ENCODE measurements at places on chromosomes 1 and 21.

DNA sequence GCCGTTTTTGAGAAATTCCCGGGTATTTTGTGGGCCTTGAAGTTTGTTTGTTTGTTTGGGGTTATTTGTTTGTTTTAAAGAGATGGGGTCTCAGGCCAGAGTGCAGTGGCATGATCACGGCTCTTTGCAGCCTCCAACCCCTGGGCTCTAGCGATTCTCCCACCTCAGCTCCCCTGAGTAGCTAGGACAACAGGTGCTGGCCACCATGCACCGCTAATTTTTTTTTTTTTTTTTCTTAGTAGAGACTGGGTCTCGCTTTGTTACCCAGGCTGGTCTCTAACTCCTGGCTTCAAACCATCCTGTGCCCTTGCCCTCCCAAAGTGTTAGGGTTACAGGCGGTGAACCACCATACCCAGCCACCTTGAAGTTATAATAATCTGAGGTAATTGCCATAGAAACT lies 2.0 kb downstream of the CHTOP start:
- DNase-seq = no peak

DNA sequence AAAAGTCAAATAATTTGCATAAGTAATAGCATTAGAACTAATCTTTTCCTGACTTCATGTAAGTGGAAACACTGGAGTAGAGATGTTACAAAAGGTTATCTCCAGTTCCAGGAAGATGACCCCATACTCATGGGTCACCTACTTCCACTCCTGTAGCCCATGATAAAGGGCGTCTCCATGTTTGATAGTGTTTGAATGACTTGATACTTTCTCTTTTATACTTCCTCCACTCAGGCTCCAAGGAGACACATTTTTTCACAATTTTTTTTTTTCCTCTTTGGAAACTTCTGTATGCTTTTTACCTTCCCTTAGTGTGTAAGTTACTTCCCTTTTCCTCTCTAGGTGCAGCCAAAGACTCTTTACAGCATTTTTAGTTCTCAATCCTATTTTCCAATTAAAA lies 382.1 kb upstream of the B3GALT2 start:
- no peak for DNase-seq

DNA sequence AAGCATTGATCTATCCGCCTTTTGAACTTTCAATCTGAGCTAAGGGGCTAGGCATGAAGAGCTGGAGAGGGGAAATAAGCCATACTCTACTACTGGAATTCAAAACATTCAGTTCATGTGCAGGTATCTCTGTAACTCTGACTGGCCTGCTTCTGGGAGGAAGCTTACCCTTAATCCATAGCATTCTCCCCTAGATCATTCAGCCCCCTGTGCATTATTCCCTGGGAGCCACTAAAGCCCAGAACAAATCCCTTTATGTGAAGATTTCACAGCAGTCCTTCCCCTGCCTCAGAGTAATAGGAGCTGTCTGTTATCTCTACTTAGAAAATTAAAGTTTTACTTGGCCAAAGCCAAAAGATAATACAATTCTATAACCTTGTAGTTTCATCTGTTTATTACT lies 300.7 kb downstream of the SEC16B start:
- no peak for DNase-seq

DNA sequence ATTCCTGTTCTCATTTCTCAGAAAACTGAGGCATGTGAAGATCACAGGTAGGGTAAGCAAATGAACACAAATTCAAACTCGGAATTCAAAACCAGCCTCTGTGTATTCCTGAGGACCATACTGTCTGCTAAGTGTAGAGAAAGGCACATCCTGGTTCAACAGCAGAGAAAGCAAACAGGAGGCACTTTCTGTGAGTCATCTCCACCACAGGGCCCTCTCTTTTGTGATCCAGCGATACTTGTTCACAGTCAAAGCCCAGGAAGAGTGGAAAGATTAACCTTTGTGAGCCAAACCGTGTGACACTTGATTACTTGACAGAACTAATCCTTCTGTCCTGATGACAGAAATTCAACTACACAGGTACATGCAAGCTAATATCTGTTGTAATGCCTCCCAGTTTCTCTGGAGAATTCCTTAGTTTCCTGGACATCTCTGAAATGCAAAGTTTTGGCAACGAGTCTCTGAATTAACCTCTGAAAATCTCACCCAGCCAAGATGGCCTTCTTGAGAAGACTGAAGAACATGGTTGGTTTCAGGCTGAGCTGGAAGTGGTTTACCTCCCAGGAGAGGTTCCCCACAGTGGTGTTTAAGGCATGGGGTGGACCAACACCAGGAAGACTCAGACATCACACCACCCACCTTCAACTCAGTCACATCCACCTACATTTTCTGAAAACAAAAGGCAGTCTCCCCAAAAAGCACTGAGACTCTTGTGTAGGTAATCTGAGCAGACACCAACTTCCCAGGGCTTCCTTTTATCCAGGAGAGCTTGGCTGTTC lies 98.2 kb upstream of the ERG start:
- DNase-seq = no peak

DNA sequence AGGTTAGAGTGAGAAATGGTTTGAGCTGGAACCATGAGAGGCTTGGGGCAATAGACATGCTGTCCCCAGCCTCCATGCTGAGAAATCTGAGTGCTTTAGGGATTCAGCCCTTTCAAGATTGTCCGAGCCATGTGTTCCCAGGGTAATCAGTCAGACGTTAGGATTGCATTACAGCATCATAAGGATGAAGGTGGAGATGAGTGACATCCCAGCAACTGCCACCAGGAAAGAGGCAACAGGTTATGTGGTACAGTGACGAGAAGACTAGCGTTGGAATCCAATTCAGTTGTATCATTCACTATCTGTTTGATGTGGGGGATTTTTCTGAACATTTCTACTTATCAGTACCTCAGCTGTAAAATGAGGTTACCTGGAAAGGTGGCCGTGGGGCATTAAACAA lies 1.7 kb downstream of the CAMK1G start:
- DNase-seq = no peak

DNA sequence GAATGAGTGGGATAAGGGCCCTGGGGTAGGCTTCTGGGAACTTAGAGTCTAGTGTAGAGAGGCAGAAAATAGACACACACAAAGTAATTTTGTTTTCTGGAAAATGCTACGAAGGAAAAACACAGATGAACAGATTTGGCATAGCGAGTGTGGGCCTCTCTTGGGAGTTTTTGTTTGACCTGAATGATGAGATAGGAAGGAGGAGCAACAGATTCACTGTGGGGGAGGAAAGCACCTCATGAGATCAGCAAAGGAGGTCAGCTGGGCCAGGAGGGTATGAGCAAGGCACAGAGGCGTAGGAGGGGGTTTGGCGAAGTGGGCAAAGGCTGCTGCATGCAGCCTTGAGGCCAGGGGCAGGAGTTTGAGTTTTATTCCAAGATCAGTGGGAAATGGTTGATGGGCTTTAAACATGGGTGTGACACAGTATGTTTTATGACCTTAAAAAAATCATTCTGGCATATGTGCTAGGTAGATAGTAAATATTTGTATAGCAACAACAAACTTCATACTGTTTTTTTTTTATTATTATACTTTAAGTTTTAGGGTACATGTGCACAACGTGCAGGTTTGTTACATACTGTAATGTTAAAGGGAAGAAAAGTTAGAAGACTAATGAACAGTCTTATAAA lies 57.9 kb downstream of the FGGY start:
- DNase-seq = no peak

- DNase-seq = no peak
Measured at GRCh38 chr1:5688081-5689077, 303.8 kb downstream of the NPHP4 start.

- DNase-seq = no peak
Measured at GRCh38 chr1:167983797-167984420, 47.0 kb upstream of the MPC2 start.

DNA sequence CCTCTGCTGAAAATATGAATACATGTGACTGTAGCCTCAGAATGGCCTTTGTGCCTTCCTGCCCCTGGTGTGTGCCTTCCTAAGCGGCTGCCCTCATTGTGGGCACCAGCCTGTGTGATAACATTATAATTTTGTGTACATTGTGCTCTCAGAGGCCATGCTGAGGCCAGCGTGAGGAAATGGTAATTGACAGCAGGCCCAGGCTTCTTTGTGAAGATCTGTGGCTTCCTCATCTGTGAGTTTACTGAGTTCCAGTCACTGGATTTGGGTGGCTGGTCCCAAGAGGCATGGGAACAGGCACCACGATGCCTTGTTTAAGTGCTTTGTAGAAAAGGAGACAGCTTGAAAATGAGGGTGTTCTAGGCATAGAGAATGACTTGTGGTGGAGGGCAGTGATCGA lies 389.3 kb downstream of the OMA1 start:
- DNase-seq = no peak

DNA sequence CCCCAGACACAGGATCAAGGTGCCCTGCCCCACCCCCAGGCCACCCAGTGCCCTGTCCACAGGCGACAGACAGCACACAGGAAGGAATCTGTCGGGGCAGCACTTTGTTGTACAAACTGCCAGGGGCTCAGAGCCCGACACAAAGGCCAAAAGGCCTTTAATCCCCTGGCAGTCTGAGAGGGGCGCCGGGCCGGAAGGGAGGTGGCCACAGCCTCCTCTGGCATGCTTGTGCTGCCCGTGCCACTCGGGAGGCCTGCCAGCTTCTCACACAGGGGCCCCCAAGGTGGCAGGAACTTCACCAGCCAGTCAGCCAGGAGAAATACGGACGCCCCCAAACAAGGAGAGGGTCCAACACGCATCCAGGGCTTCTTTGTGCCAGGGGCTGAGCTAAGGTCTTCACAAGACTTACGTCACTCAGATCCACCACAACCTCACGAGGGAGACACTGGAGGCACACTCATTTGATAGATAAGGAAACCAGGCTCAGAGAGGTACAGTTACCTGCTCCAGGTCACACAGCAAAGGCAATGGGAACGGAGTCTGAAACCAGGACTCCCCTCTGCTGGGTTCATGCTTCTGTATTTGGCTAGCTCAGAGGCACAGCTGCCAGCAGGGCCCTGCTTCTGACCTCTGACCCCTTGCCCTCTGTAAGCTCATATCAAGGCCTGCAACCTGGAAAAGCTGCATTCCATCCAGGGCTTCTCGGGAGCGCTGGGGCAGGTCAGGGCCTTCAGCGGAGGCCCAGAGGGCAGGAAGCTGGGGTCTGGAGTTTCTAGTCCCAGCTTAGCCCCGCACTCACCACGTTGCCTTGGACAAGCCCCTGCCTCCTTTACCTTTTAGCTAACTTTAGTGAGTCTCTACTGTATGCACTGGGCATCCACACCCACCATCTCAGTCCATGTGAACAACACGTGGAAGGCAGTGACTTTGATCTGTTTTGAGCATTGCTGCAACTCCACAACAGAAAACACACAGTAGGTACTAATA lies 34.8 kb downstream of the HSPG2 start:
- no peak for DNase-seq

GRCh38 chr1:115192200-115192767 lies 103.0 kb upstream of the TSPAN2 start:
- DNase-seq = no peak

GRCh38 chr1:241208910-241209379 lies 148.1 kb downstream of the RGS7 start:
- no peak for DNase-seq

DNA sequence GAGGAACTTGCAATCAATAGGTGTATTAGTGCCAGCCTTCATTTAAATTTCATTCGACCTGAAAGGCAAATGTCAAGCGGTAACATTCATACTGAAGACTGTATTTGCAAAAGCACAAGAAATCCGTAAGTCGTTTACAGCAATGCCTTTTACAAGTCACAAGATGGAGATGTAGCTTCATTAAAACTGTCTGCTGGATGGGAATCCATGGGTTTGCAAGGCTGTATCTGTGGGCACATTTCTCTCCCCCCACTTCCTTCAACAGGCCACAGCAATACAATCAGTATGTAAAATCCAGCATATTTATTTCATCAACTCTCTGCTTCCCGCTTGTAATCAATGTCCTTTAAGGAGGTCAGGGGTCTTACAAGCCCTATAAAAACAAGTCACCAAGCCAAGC lies 147.1 kb downstream of the SLC45A1 start:
- DNase-seq = no peak

- DNase-seq = peak; percentile 74
Measured at GRCh38 chr1:182143154-182143657, 81.7 kb upstream of the ZNF648 start.

DNA sequence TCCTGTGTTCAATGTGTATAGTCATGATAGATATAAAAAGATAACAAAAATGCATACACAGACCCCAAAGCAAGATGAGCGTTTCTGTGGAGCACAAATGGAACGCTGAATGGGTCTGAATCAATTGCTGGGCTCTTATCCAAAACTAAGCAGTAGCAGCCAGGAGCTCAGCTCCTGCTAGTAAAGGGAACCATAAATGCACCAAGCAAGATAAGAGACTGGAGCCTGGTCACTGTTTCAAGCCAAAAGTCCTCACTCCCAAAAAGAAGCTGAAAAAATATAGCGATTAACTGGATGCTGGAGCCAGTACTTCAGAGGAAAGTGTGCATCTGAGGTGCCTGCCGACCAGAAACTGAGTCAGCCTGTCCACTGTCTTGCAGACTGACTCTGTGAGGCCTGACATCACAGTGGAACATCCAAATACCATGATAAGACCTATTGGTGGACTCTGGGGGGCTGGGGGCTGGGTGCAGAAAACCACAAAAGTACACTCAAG lies 68.9 kb downstream of the LRRC8C start:
- DNase-seq = no peak

DNA sequence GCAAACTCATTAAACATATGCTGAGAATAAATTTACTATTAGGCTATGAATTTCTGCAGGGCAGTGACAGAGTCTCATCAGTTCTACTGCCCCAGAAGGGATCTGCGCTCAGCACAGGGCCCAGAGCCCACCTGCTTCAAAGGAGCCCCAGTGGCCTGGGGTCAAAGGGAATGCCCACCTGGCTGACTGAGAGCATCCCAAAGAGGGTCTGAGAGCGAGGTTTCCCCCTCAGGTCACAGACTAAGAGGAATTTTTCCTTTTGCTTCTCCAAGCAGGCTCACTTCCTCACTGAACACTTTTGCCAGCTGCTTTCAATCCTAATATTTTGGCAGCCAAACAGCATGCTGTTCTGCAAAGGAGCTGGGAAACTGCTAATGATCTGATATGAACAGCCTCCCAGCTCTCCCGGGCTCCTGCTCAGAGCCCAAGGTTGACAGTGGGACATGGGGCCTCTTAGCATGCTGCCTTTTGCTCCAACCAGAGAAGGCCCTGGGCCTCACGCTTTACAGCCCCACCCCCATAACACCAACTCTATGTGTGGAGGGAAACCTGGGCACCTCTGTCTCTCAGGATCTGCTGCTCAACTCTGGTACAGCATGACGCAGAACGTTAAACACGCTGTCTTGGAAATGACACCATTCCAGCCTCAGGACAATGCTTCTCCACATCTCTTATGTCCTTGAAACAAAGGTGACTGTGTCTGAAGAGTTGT lies 70.7 kb upstream of the SYT6 start:
- no peak for DNase-seq

Measured in activated T-helper 1 cell treated with anti-CD3 and anti-CD28 coated beads, Interleukin-12 subunit alpha, Interleukin-12 subunit beta, Interleukin-2, Interleukin-4 antibody, amounts not matched to agents 30 ng/mL and 10 ng/mL and 1 ng/mL, durations not matched to agents 14 hours and 24 hours and 36 hours (primary cell).